ENCODE measurements at places on chromosomes 1 and 21.

GRCh38 chr1:245220381-245220985 is 65.7 kb downstream of the KIF26B start:
- DNase-seq, result no peak

- no peak for DNase-seq
These were observed 206.6 kb downstream of the PBX1 start for GRCh38 chr1:164765557-164765956.

GRCh38 chr1:54972436-54972835 is 8.0 kb upstream of the TMEM61 start:
- no peak for DNase-seq

- peak; percentile 69 for DNase-seq
These were observed 80.4 kb upstream of the EFHD2 start for GRCh38 chr1:15329104-15329820.

DNA sequence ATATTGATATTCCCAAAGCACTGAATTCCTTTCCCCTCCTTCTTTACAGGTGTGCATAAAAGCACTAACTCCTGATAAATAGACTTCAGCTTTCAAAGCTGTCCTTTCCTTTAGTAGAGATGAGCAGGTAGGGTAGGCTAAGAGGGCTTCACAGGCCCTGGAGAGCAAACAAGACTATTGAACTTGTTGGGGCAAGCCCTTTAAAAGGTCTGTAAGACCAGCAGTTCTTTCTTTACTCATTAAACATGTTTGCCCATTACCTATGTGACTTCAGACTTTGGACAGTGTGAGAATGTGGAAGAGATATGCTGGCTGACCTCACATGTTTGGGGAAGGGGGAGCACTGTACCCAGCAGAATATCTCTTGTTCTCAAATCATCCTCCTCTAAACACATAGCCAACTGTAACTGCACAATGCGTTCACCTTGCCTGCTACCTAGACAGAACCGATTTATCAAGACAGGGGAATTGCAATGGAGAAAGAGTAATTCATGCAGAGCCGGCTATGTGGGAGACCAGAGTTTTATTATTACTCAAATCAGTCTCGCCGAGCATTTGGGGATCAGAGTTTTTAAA is 27.1 kb upstream of the HAO2 start:
- DNase-seq, result no peak

DNA sequence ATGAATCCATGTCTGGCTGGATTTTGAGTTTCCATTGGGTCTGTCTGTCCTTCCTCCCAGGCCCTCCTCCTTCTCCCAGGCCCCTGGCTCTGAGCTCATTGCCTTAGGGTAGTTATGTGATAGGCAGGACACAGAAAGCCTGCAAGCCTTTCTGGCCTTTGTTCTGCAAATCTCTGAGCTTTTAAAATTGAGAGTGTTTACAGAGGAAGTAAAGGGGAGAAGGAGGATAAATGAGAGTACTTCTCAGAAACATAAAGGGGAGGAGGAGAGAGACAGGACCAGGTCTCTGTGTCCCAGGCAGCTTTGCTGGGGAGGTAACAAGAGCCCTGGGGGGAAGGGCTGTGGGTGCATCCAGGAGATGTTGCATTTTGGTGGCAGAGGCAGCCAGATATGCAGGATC is 126.7 kb downstream of the FOXD2 start:
- DNase-seq, result no peak

GRCh38 chr1:95730986-95731385 is 497.0 kb downstream of the RWDD3 start:
- DNase-seq, result no peak

DNA sequence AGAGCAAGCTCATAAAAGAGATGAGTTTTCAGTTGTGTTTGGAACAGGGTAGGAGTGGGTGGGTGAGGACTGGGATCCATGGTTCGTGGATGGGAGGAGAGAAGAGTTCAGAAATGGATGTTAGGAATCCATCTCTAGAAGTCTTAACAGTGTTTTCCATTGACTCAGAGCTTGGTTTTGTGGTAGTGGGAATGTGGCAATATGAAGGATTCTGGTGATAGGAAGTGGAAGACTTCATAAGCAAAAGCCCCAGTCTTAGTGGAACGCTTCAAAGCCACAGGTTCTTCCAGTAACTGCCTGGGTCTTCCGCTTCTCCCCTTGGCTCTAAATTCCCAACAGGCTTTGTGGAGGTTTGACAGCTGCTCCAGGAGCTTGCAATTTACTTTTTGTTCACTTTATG is 167.9 kb downstream of the KCNJ6 start:
- no peak for DNase-seq

- DNase-seq, result no peak
These were observed 9.7 kb downstream of the KHDRBS1 start for GRCh38 chr1:32023351-32023750.

GRCh38 chr1:210949039-210949438 is 184.9 kb downstream of the KCNH1 start:
- no peak for DNase-seq

- DNase-seq, result no peak
These were observed 302.7 kb downstream of the DUSP10 start for GRCh38 chr1:221439008-221439746.

DNA sequence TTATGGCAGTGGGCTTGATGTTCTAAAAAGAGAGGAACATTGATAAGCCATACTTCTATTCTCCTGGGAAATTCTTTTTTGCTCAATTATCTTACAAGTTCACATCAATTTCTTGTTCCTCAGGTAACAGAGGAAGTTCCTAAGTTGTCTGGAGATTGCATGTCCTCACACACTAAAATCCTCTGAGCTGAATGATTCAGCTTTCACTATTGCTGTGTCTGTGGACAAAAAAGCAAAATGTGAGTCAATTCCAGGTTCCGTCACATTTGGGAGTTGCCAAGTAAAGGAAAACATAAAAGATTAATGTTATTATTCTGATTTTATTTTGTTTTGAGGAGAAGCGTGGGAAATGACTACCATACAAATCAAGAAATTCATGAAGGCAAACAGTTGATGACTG is 316.7 kb downstream of the CHRM3 start:
- DNase-seq, result no peak

GRCh38 chr1:32507021-32507420 is 32.2 kb upstream of the ZBTB8A start:
- DNase-seq, result no peak

- peak; percentile 48 for DNase-seq
These were observed 23.6 kb downstream of the DYRK3 start for GRCh38 chr1:206658981-206659273.

- no peak for DNase-seq
These were observed 14.3 kb upstream of the ALG14 start for GRCh38 chr1:95086949-95087533.

GRCh38 chr21:18617291-18617690 is 213.7 kb upstream of the TMPRSS15 start:
- no peak for DNase-seq

GRCh38 chr1:236608930-236609726 is 4.8 kb upstream of the HEATR1 start:
- peak; percentile 56 for DNase-seq

- no peak for DNase-seq
These were observed 76.1 kb downstream of the AGO3 start for GRCh38 chr1:36006941-36007500.

DNA sequence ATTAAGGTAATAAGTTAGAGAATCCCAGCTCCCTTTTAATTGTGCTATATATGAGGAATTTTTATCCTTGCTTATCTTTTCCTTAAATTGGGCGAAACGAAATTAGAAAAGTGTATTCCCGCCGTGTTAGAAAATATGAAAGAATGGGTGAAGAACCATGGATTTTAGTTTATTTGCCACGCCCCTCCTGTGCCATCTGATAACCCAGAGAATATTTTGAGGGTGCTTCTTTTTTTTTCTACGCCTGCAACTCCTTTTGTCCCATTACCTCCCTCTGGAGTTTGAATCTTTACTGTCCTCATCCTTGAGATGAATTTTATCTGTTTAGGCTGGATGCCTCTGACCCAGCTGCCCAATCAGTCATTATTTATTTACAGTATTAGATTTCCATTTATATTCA is 1.6 kb downstream of the TLCD4 start:
- no peak for DNase-seq

DNA sequence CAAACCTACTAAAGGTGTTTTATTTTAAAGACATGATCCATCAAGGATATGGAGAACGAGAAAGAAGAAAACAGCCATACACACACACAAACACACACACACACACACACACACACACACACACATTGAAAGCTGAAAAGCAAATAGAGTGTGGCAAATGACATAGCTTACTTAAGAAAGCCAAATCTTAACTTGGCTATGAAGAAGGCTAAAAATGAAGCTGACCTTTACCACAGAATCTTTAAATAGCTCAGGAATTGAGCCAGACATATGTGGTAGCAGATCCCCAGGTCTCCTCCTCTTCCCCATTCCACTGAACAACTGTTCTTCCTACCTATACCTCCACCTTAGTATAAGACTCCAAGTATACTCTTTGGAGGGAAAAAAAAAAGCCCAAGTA is 185.6 kb downstream of the CLEC20A start:
- DNase-seq, result no peak

DNA sequence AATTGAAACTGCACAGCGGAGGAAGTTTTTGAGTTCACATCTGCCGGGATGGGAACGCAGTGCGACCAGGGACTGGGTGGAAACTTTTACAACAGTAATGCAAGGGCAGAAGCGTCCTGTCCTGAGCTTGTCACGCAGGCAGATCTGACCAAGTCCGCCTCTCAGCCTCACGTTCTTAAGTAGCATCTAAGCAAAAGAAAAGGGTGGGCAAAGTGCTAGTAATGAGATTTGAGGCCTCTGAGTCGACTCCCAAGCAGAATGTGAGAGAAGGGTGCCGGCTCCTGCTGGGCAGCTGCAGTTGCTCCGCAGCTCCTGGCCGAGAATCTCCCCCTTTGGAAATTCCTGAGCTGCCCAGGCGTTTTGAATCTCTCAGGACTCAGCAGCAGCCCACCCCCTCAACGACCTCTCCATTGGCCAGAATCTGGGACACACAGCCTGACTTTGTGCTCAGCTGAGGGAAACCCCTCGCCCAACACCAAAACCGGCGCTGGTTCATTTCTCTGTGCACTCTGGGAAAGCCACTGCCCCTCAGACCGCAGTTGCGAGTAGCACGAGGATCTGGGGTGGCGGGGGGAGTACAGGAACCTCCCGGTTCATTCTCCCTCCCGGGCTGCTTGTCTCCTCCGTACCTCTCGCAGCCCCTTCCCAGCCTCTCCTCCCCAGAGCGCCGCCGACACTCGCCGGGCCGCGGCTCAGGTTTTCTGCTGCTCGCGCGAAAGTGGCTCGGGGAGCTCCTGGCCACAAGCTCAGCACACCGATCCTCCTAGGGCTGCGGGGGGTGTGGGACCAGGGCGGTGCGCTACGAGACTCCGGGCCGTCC is 913 bp upstream of the S1PR1 start:
- DNase-seq, result peak; percentile 60

DNA sequence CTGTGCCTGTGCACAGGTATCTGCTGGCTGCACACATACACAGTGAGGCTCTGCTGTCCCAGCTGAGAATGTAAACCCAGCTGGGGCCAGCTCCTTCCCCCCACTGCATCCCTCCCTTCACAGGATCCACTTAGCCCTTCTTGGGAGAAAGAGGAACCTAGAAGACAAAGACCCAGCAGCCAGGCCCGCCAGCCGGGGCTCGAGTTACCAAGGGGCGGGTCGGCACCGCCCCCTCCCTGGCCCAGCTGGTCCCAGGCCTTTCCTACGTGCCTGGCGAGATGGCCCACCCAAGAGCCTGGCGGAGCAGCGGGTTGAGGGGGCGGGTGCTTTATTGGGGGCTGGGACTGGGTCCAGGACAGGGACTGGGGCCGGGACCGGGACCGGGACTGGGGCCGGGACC is 2.1 kb downstream of the SH3BGRL3 start:
- DNase-seq, result peak; percentile 68

- DNase-seq, result no peak
These were observed 86.4 kb downstream of the TMEM53 start for GRCh38 chr1:44587796-44588460.

GRCh38 chr1:156151093-156151688 is 2.2 kb upstream of the SEMA4A start:
- DNase-seq, result no peak
